NB4 (cell line): ENCODE measurements at places on chromosomes 2 and 18.

DNA sequence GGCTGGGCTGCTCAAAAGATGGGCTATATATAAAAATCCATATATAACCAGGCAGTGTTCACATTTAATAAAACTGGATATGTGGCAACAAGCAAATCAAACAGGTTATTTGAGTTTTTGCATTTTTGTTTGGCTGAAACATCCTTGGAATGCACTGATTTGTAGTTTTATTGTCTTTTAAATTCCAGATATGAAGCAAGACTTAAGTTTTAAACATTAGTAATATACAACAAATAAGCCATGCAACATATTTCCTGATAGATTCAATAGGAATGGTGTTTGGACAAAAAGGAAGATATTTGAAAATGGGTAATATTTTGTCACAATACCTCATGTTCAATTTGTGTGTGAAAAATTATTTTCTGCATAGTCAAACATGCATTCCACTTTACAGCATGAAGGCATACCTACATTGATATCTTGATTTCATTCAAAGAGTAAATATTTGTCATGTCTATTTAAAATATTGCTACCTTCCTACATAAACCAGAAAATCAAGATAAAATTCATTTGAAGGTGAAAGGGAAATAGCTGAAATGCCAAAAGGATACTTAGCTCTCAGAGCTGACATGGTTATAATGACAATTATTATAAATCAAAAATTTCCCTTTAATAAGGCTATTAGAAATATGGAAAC, 132.3 kb upstream of the NETO1 start:
- no peak for DNase-seq

DNA sequence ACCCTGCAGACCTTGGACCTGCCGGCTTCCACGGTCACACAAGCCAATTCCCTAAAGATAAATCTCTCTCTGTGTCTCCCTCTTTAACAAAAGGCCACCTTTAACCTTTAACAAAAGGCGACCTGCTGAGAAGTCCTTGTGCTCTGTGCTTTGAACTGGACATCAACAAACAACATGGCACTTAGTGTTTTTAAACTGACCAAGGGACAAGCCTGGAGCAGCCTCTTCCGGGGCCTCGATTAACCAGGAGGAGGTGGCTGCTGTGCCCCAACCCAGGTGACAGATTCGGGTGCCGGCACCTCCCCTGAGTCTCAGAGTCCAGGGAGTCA, 135.3 kb downstream of the RTP5 start:
- no peak for DNase-seq

DNA sequence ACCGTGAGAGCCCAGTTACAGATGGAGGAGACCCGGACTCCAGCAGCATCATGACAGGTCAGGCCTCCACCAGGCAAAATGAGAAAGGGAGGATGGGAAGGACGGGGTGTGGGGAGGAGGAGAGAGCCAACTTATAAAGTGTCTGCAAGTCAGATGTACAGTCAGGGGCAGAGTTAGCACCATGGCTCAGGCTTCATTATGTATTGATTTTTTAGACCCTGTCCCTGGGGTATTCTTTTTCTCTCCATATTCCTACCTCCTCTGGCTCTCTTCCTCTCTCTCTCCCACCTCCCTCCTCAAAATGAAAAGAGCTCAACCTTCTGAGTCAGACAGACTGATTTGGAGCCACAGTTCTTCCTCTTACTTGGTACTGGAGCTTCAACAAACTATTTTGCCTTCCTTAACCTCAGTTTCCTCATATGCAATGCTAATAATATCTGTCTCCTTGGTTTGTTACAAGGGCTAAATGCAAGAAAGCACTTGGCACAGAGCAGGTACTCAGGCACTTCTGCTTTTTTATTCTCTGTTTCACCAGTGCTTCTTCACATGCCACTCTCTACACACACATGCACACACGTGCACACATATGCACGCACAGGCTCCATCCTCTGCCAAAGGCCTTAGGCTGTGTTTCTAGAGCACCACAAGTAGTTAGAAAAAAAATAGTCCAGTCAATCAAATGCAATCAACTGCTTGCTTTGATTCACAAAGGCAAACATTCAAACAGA, 92.3 kb upstream of the PKDCC start:
- peak; percentile 20 for DNase-seq

DNA sequence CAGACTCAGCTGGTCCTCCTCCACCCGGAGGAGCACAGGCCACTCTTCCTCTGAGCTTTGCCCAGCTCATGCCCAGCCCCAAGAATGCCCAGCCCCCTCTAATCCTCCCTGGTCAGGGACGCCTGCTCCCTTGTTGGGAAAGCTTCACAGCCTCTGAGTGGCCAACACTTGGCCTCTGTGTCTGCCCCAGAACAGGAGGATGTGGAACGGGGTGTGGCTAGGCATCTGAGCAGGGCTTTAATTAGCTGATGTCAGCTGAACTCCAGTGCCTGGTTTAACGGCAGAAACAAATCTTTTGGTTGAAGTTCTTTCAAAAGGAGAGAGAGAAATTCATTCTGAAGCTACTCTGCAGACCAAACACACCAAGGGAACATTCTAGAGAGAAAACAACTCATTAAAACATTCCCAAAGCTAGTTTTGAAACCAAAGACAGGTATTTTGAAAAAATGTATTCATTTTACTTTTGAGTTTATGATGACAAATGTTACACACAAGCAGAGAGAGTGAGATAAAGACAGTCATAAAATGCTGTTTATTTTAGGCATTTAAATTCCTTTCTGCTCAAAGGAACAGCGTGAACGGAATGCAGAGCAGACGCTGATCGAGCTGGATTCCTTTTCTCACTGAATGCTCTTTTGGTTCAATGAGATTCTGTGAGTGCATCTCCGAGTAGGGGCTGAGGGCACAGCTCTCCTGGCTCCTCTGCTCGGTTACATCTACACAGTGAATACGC, 63.8 kb downstream of the RTP5 start:
- DNase-seq, result no peak

DNA sequence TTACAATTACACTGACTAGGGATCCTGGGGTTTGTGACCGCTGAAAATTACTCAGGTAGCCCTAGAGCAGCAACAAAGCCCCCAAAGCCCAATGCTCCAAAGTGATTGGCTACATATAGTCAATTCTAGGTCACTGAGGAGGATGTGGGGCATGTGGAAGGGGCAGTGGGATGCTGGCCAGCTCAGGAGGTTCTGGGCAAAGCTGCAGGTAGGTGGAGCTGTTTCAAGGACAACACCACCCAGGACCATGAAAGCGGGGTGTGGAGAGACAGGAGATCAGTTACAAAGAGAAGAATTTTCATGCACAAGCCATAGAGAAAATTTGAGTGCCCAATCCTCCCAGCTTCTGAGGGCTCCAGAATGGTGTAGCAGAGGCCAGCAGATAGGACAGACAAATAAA, 75.0 kb upstream of the CCDC85A start:
- DNase-seq, result no peak

DNA sequence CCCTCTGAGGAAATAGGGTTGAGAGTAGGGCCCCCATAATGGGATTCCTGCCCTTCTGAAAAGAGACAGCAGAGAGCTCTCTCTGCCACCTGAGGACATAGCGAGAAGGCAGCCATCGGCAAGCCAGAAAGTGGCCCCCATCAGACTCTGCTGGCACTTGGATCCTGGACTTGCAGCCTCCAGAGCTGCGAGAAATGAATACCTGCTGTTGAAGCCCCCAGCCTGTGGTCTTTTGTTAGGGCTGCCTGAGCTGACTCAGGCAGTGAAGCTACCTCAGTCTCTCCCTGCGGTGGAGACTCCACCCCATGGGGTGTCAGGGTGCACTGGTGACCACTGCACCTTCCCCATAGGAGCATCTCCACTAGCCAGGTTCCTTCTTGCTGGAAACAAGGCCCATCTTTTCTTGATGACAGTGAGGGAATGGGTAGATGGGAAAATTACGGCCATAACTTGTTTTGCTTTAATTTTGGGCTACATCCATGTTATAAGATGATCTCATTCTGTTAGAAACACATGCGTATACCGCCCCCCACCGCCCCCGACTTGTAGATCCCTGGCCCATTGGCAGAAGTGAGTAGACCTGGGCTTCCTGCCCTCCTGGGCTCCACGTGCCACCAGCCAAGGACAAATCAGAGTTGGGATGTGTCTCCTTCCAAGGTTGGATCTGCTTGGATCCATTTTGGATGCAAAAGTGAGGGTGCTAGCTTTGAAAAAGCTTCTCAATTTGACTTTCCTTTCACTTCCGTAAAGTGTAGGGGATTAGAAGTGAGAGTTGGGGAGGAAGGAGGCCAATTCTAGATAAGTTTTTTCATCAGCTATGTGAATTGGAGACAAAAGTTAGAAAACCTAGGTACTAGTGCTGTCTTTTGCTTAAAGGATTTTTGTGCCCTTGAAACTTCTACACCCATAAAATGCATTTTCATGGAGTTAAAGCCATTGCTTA, 42.9 kb downstream of the NCK2 start:
- peak; percentile 81 for DNase-seq
